Fibroblast of the aortic adventitia (primary cell): ENCODE measurements at places on chromosomes 11 and 22.

DNA sequence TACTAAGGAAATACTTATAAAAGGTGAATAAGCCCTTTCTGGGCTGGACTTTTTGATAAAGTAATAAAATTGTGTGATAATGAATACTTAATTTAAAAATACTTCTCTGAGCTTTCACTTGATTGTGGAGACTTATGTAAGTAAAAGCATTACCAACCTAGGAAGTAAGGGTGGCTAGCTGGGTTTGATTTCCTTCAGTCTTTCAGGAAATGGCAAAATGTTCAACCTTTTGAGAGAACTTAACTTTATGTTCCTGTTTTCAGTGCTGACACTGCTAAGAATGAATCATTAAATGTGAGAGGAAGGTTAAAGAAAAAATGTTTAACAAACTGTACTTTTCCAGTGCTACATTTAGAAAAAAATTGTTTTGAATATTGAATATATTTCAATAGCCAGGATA is 900.3 kb downstream of the METTL15 start:
- no peak for DNase-seq

GRCh38 chr22:50739894-50740293 is 1.9 kb downstream of the ACR start:
- DNase-seq: no peak

GRCh38 chr22:24845041-24845898 is 39.3 kb downstream of the SGSM1 start:
- DNase-seq: peak; percentile 51

GRCh38 chr22:23281406-23282088 is 101.2 kb downstream of the BCR start:
- DNase-seq: peak; percentile 77

GRCh38 chr11:35623621-35624168 is 5.4 kb downstream of the FJX1 start:
- DNase-seq: peak; percentile 50

GRCh38 chr22:20114506-20115475 is 1.1 kb upstream of the RANBP1 start:
- no peak for DNase-seq

DNA sequence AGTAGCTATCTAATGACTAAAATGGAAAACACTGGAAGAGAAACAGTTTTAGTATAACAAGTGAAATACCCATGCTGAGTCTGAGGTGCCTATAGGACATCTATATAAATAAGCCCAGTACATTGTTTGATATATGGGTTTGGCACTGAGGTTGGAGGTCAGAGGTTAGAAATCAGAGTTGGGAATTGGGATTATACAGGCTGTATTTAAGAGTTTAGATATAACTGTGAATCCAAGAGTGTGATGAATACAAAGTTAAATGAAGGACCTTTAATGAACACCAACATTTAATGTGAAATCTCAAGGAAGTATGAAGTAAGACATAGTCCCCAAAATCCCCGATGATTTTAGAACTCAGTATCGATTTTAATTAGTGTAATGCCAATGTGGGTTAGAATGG is 3.1 kb upstream of the HBD start:
- no peak for DNase-seq

DNA sequence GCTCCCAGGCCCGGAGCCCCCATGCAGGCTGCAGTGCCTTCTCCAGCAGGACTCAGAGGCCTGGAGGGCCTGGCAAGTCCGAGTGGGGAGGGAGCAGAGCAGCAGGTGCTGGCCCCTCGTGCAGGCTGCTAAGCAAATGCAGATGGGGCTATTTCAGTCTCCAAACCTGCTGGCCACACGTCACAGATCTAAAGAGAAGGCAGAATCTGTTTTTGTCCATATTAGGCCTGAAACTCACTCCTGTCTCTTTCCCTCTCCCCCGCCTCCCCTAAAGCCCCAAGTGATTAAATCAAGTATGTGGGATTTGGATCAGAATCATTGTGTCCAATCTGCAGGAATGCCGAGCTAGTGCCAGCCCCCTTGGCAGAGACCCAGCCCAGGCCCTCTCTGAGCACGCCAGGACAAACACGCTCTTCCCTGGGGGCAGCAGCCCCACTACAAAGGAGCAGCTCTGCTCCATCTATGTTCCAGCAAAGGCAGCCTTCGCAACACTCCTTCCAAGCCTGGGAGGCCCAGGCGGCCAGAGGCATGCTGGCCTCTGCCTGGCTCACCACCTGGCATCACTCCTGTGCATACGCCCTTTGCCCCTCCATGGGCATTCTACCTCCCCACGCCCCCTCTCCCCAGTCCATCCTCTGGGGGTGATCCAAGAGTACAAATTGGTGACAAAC is 26.5 kb downstream of the RPL27A start:
- peak; percentile 99 for DNase-seq

GRCh38 chr11:47940904-47941649 is 39.3 kb upstream of the PTPRJ start:
- no peak for DNase-seq

GRCh38 chr11:93662175-93662570 is 691 bp downstream of the CEP295 start:
- no peak for DNase-seq

GRCh38 chr22:32696089-32696488 is 105.4 kb upstream of the TIMP3 start:
- DNase-seq: no peak

DNA sequence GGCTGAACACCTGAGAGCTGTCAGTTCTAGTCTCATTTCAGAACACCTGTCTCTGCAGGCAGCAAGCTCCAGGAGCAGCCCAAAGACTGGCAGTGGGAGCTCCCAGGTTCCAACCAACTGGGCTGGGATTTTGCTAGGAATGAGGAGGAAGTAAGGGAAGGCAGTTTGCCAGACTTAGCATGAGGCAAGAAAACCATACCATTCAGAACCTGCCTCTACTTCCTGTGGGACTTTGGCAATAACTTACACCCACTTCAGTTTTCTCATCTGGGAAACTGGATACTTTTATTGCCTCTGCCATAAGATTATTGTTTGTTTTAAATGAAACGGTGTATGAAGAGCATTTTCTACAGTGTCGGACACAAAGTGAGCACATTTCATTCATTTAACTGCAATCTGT is 363.7 kb upstream of the ISX start:
- DNase-seq: no peak

DNA sequence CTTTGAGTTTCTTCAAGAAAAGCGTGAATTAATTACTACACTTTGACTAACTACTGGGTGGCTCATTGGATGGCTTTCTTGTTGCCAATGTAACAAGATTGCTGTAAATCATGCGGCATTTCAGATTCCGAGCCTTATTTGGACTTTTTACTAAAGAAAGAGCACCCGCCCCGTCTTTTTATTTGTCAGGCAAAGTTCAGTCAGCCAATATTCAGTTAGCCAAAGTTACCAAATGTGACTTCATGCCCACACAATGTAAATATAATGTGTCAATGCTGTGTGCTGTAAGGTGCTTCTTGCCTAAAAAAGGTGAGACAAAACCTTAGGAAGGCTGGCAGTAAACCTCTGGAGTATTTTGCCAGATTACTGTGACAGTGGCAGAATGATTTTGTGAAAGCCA is 14.8 kb downstream of the FLI1 start:
- no peak for DNase-seq

GRCh38 chr11:74057249-74058151 is 48.6 kb upstream of the UCP3 start:
- DNase-seq: peak; percentile 61

GRCh38 chr22:36009085-36009484 is 19.5 kb downstream of the RBFOX2 start:
- DNase-seq: peak; percentile 67

DNA sequence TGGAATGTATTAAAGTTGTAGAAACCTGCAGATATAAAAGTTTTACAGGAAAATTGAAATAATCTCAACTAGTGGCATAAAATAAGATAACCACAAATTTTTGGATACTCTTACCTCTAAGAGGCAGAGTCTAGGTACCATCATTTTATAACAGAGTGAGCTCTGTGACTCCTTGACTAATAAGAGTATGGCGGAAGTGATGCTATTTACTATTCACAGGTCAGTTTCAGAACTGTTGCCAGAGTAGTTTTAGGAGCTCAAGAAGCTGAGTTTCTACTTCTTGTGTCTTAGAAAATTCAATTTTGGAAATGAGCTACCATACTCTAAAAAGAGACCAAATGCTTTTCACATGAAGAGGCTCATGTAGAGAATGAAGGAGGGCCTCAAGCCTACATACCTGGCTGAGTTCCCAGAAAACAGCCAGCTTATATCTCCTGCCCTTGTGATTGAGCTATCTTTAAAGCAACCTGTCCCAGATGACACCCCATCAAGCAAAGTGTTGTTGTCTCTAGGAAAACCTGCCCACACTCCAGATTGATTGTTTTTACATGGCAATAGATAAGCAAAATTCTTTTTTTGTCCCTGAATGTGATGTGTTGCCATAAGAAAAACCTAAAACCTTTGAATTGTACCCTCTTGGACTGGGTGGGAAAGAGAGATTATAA is 712.8 kb upstream of the CNTN5 start:
- DNase-seq: no peak

DNA sequence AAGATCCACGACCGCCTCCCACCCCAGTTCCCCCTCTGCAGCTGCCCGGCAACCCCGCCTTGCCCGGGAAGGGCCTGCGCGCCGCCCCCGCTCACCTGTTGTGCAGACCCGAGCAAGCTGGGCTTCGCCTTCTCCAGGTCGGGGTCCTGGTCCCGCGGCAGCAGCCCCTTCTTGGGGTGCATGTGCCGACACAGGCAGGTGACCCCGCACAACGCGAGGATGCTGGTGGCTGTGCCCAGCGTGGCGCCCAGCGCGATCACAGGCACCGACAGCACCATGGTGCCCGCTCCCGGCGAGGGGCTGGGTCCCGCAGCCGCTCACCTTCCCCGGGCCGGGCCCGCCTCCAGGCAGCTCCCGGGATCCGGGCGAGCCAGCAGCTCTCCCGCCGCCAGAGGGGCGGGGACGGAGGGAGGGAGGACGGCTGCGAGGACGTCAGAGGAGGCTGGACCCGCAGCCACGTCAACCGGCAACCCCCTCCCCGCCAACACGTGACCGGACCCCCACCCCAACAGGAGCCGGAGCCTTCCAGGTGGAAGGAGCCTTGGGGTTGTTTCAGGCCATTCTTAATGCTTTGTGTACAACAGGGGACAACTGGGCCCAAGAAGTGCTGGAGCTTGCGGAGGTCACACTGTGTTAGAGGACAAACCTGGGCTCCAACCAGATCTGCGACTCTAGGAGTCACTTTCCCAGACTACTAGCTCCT is at the start of gene SYT13:
SYT13 (minus strand) TSS at position 412 of the 703 bp plus-strand sequence; CDS start at position 278, 134 bp downstream.
- DNase-seq: no peak

DNA sequence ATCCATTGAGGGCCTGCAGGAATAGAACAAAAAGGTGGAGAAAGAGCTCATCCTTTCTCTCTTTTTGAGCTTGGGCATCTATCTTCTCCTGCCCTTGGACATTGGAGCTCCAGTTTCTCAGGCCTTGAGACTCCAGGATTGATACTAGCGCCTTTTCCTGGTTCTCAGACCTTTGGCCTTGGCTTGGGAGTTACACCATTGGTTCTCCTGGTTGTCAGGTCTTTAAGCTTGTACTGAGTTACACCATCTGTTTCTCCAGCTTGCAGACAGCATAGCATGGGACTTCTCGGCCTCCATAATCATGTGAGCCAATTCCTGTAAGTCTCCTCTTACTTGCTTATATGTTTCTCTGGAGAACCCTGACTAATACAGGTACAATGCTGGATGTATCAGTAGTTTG is 72.6 kb downstream of the GRK3 start:
- DNase-seq: no peak

DNA sequence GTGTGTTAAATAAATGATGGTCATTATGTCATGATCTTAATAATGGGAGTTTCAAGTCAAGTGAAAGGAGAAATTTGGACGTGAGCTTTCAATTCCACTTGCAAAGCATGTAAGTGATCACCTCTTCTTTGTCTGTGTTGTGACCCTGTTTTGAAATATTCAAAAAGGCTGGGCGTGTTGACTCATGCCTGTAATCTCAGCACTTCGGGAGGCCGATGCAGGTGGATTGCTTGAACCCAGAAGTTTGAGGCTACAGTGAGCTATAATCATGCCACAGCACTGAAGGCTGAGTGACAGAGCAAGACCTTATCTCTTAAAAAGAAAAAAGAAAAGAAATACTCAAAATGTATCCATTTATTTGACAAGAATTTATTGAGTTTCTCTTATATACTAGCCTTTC is 32.9 kb upstream of the EED start:
- no peak for DNase-seq

GRCh38 chr11:35611741-35612140 is 6.5 kb upstream of the FJX1 start:
- no peak for DNase-seq

DNA sequence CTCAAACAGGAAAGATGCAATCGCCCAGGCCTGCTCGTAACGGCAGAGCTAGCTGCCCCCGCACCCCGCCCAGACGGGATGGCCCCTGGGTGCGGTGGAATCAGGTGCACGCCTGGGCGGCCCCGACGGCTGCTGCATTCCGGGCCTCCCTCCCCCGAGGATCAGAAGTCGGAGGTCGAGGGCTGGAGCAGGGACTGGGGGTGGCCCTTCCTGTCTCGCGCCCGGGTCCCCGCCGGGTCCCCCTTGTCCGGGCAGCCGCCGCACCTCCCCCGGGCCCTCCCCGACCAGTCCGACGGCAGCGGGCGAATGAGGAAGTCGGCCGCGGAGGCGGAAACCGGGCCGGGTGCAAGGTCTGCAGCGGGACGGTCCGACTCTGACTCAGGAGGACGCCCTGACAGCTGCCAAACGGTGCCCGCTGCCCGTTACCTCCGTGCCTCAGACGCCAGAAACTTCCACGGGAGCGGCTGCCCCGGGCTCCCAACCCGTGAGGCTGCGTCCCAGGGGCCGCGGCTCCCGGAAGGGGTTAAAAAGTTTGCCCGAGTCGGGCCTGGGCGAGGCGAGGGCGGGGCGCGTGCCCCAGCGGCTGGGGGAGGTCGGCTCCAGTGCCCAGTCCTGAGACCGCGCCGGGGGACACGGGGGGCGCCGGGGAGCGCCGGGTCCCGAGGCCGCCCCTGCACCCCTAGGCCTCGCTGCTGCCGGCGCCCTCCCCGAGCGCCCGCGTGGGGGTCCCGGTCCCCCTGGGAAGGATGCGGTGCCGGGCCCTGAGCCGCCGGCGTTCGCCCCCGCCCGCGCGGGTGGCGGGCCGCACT is 663 bp downstream of the MYH9 start:
- no peak for DNase-seq

DNA sequence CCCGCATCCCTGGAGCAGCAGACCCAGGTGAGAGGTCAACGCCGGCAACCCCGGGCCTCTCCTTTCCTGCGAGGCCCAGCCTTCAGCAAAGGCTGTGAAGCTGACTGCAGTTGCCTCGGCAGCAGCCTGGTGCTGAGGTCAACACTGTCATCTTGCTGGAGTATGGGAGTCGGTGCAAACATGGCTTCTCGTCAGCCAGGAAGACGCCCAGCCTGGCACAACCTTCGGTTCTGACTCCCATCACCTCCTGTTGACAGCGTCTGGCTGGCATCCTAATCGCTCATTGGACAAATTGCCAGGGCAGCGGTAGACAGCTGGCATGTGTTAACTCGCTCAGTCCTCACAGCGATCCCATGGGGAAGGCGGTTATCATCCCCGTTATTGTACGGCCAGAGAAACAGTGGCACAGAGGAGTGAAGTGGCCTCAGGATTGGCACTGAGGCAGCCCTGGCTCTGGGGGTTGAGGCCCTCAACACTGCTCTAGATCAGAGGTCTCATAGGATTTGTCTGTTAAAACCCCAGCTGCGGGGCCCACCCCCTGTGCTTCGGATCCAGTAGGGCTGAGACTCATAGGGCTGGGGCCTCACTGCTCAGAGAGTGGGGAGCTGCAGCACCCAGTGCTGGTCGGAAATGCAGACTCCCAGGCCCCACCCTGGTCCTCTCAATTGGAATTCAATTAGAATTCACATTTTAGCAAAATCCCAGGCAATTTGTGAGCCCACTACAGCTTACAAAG is 39.3 kb upstream of the TP53I11 start:
- peak; percentile 25 for DNase-seq
